Stimulated activated CD4-positive, alpha-beta T cell treated with anti-CD3 and anti-CD28 coated beads, Interleukin-4, amount 100 ng/mL, for 1 hour (primary cell): ENCODE measurements at places on chromosomes 13 and 19.

GRCh38 chr13:108350579-108350978, 81.1 kb downstream of the TNFSF13B start:
- no peak for DNase-seq

DNA sequence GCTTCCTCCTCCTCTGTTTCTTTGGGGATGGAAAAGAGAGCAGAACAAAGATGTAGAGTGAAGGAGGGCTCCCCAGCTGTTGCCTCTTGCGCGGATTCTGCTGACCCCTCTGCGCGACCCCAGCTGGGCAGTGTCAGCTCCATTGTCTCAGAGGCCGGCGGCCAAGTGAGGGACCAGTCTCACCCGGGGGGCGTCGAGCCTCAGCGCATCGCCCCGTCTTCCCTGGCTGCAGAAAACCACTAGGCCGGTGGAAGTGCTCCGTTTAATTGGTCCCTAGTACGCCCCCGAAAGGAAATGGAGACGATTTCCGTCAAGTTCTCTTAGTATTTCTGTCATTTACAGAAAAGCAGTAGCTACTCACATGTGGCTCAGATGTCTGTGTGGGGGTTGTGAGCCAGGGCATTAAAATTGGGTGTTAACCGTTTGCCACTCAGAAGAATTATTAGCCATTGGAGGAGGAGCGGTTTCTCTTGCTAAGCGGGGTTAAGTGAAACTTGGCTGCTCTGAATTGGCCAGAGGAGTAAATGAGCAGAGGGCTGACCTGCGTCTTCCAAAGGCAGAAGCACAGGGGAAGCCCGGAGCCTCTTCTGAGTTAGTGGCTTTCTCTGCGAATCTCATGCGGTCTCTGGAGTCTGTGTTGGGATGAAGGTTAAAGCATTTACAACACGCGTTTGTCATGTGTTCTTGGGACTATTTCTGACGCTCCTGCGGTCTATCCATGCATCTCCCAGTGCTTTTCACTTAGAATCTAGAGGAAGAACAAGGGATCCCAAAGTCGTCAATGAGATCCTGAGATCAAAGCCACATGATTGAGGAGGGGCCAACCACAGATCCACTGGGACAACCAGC, 132.8 kb upstream of the MYO16 start:
- no peak for DNase-seq

GRCh38 chr13:103473081-103473480, 406.9 kb upstream of the SLC10A2 start:
- no peak for DNase-seq

DNA sequence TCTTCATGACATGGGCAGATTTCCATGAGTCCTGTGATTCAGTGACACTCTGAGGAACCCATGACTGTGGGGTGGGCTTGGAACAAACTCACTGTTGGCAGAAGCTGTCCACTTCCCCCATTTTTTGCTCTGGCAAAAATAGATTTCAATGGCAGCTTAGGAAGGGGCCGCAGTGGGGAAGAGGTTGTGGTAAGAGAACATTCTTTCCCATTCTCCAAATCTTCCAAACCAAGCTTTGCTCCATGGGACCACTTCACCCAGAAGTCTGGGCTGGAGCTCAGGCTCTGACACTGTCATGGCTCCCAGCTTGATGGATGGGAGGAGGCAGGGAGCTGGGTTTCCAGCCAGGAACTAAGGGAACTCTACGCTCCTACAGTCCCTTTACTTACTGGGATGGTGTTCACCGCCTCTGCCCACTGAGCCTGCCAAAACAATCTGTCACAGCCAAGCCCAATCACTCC, 24.9 kb upstream of the MEDAG start:
- no peak for DNase-seq

DNA sequence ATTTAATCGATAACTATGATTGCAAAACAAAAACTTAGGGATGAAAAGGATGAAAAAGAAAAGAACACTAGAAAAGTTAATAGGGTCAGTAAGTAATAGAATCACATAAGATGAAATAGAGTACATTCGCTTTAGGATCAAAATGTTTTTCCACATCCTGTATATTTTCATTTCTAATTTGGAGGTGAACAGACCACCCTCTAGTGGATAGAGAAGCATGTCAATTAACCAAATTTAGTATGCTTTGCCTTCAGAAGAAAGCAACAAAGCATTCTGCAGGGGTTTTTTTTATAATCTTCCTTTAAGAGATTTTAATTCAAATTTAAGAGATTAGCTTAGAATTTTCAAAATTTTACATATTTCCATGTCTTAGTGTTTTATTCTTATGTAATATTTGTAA, 611.0 kb upstream of the SGCG start:
- no peak for DNase-seq

DNA sequence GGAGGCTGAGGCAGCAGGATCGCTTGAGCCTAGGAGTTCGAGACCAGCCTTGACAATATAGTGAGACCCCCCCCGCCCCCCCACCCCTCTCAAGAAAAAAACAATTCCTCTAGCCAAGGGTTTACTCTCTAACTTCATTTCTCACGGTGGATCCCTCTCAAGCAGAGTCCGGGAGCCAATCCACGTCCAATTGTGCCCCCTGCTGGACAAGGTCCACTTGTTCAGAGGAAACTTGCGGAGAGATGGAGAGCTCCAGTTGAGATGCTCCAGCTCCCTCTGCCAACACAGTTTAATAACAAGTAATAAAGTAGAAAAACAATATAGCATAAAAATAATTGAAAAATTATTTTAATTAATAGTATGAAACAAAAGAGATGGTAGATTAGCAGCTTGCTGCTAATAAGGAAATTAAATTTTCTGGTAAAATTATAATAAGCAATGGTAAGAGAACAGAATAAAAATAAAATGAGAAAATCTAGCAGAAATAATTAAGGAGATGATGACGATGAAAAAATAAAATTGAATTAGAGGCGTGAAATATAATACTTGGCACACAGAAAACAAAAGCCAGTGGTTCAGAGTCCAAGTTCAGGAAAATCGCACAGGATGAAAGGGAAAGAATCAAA, 14.5 kb upstream of the SIGLEC14 start:
- DNase-seq, result peak; percentile 56

DNA sequence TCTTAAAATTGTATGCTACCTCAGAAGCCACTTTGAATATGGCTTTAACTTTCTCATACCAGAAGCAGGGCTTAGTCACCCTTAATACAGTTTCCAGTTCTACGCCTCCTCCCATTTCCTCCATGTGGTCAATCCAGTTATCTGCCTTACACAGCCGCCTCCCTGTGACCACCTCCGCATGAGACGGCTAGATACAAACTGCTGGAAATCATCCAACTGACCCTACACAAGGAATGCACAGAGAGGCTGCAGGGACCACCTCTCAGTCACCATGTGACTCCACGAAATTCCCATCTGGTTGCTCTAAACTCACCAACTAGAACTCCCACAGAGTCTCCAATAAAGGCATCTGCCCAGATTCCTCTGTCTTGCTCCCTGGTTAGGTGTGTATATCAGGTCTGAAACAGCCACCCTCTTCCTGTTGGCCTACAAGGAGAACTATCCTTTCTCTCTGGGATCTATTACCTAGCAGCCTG, 6.8 kb downstream of the ZNF564 start:
- no peak for DNase-seq

- no peak for DNase-seq
These were observed 24.5 kb upstream of the CEACAM8 start for GRCh38 chr19:42619271-42619670.

DNA sequence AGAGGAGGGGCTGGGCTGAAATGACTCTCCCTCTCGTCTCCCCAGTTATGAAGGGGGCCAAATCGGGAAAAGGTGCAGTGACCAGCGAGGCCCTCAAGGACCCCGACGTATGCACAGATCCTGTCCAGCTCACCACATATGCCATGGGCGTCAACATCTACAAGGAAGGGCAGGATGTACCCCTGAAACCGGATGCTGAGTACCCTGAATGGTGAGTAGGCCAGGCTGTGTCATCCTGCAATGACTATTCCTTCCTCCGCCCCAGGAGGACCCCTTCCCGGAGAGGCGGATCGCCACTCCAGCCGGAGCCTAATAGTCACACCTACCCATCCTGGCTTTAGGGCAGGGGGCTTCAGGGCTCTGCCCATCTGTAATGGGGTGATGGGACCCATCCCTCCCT, 2.6 kb downstream of the MRPL54 start:
- no peak for DNase-seq

DNA sequence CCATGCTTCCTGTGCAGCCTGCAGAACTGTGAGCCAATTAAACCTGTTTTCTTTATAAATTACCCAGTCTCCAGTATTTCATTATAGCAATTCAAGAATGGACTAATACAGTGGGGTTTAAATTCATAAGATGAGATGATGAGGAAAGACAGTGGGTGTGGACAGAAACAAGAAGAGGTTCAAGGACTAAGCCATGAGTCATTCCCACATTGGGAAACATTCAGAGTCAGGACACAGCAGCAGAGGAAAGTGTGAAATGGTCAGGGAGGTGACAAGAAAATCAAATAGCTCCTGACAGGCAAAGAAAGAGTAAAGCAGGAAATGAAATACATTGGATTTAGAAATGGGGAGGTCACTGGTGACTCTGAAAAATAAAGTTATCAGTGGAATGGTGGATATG, 9.1 kb downstream of the ZNF841 start:
- no peak for DNase-seq

GRCh38 chr19:42199440-42200115, 17.9 kb downstream of the DEDD2 start:
- DNase-seq, result peak; percentile 51

DNA sequence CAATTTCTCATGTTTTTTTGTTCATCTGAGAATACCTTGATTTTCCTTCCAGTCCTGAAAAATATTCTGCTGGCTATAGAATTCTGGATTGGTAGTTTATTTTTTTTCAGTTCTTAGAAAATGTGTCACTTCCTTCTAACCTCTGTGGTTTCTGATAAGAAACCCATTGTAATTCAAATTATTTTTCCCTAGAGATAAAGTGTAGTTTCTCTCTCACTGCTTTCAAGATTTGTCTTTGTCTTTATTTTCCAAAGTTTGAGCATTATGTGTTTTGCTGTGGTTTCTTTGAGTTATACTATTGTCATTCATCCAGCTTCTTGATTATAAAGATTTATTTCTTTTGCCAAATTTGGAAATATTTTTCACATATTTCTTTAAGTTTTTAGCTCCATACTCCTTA, 324.0 kb upstream of the SPRY2 start:
- DNase-seq, result no peak

DNA sequence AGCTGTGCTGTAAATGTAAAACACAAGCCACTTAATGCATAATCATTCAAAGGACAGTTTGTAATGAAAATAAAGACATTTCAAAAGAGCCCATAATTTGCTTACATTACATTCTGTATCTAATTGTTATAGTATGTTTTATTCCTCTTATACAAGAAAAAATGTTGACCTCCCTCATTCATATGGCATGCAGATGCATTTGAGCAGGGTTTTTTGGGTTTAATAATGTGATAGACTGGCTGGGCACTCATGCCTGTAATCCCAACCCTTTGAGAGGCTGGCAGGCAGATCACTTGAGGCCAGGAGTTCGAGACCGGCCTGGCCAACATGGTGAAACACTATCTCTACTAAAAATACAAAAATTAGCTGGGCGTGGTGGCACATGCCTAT, 11.6 kb upstream of the ARL11 start:
- no peak for DNase-seq

DNA sequence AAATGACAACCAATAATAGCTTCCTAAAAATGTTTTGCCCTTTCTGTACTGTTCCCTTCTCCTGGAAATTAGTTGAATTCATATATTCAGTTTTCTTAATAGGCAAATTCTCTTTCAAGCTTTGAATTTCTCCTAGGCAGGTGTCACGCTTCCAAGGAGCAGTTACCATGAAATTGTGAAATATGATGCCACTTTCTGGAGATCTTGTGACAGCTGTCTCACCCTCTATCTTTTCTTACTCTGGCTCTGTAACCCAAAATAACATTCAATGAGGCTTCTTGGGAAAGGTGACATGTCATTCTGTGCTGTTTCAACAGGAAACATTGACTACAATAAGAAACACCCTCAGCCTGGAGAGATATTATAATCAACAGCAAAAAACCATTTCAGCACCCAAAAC, 80.3 kb upstream of the MRI1 start:
- DNase-seq, result no peak

DNA sequence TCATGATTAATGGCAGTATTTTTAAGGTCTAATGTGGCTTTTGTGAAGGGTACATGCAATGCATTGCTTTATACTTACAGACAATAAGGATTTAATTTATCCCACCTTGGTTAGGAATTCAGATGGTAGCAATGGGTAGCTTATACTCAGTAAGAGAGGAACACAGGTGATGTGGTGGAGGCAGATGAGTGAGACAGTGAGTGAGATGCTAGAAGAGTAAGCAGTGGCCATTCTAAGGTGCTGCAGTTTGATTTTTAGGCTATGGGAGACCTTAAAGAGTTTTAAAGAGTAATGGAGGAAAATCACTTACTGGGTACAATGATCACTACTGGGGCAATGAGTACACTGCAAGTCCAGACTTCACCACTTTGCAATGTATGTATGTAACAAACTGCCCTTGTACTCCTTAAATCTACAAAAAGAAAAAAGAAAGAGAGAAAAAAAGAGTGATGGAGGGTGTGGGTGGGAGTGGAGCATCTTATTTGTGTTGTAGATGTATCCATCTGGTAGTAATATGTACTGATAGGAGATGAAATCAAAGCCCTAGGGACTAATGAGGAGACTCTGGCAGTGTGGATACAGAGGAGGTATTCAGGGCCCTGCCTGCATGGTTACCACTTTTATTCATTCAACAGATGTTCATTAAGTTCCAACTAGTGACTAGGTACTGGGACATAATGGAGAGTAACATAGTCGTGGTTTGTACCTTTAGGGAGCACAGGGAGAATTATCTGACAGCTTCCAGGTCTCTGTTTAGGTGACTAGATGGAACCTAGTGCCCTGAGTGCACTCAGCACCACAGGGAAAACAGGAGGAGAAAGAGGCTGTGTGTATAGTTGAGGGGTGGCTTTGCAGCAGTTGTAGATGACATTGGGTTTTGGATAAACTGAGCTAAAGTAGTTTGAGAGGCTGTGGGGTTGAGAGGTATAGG, 99.0 kb downstream of the GPC6 start:
- no peak for DNase-seq

GRCh38 chr19:28117143-28117542, 1095.8 kb downstream of the UQCRFS1 start:
- DNase-seq, result no peak

GRCh38 chr13:78137404-78138142, 218.9 kb upstream of the EDNRB start:
- no peak for DNase-seq

DNA sequence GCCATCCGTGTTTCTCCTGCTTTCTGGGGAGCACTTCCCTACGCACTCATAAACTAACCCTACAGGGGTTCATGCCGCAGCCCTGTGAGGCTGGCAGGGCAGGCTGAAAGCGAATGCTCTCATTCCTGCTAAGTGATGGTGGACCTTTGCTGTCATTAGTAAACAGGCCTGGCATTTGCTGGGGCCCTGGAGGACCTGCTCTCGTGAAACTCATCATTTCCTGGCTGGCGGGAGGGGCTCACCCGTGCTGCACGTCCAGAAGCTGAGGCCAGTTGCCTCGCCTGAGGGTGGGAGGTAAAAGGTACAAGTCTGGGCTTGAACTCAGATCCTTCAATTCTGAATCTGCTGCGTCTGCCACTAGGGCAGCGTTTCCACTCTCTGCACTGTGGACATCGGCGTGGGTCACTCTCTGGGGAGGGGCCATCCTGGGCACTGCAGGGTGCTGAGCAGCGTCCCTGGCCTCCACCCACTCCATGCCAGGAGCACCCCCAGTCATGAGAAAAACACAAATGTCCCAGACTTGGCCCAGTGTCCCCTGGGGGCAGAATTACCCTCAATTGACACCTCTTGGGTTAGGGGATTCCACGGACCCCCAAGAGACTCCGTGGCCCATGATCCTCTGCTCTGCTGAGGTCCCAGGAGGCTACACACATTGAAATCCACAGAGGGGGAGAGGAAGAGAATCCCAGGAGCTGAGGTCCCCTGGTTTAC, 7.0 kb downstream of the MOB3A start:
- no peak for DNase-seq
